ENCODE measurements at places on chromosomes 2 and 18.

- DNase-seq: no peak
Measured at GRCh38 chr2:65255356-65255755, 27.7 kb downstream of the ACTR2 start.

DNA sequence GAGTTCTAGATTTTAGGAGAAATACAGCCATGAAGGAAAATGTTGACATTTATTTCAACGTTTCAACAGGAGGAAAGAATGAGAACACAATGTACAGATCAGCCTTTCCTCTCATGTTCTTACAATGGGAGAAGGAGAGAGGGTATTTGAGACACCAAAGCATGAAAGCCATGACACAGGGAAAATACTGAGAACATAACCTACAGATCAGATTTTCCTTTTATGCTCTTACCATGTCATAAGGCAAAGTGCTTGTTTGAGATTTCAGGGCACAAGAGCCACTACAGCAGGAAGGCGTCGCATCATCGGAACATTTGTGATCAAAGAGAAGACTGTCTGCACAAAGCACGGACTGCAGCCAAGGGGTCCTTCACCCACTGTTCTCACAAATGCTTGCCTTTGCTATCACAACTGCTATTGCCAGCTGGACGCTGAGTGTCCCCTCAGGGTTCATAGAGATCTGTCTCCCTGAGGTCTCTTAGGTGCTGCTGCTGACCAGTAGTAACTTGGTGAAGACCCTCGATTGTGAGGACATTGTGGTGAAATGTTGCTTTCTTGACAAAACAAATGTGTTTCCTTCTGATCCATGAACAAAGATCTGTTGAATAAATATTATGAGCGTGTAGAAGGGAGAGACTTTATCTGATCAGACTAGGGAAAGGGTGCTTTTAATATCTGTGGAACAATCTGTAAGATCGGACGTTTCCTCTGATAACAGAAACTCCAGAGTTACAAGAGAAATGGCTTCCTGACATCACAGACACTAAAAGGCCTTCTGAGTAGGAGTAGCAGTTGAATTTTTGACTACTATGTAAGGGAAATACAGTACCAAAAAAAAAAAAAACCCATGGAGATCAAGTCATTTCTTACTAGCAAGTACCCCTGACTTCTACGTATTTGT lies 6.4 kb upstream of the IL1RL1 start:
- no peak for DNase-seq

DNA sequence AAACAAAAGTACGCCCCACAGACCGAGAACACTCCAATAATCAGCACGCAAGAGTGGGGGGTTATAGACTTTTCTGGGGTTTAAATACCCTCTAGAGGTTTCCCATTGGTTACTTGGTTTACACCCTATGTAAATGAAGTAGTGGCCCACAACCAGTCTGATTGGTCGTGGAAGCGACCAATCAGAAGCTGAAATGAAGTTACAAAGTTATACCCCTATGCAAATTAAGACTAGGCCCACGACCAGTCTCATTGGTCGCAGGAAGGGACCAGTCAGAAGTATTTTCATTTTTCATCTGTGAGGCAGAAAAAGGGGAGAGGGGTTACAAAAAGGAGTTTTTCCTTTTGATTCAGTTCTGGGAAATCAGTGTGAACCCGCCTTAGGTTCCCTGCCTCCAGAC lies 55.3 kb upstream of the YWHAQ start:
- DNase-seq: no peak

GRCh38 chr18:78207942-78208341 lies 771.7 kb upstream of the SALL3 start:
- DNase-seq: no peak

DNA sequence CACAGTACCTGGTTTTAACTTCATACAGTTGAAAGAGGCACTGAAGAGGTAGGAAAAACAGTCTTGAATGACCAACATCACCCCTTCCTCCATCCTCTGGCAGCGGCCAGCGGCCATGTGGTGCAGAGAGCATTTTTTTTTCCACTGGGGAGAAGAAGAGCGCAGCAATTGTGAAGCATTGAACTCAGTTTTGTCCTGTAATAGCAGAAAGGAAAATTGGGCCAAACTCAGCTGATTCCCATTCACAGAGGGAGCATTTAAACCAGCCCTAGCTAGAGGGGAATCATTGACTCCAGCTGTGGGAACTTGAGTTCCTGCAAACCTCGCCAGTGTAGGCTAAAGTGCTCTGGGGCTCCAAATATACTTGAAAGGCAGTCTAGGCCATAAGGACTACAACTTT lies 316.6 kb upstream of the CHST9 start:
- DNase-seq: no peak

- no peak for DNase-seq
Measured at GRCh38 chr2:60230037-60230436, 323.4 kb downstream of the BCL11A start.

DNA sequence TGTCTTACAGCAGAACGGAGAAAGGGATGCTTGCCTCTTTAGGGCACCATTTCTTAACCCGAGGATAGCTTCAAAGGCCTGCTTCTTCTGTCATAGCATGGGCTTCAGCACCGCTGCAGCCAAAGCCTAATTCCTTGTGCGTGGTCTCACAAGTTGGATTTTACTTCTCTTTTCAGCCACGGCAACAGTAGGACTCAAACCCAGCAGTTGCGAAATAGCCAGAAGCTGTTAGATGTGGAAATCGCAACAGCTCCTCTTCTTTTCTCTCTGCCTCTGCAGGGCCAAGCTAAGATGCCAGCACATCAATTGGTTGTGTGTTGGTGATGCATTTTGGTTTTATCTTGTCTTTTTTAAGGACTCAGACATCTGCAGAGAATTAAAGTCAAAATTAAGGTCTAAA lies 3.1 kb downstream of the NRXN1 start:
- no peak for DNase-seq

DNA sequence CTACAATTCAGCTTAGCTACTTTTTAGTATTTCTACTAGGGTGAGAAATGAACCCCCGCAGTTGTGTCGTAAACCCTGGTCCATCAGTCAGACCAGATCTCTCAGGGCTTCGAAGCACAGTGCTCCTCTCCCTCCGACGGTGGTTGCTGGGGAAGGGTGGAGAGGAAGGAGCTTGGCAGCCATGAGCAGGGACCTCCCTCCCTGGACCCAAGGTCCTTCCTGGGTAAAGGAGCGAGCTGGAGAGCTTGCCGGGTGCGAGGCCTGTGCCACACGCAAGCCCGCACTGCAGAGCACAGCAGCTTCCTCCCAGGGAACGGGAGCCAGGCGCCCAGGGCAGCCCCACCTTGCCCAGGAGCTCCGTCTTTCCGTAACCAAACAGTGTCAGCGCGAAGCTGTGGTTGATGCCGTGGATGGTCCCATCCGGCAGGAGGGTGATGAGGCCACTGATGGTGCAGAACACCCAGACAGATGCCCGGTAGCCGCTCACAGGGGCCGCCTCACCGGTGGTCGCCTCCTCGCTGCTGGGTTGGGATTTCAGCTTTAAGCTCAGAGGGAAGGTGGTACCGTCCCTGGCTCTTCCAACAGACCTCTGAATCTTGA lies 12.5 kb downstream of the PASK start:
- DNase-seq: no peak

DNA sequence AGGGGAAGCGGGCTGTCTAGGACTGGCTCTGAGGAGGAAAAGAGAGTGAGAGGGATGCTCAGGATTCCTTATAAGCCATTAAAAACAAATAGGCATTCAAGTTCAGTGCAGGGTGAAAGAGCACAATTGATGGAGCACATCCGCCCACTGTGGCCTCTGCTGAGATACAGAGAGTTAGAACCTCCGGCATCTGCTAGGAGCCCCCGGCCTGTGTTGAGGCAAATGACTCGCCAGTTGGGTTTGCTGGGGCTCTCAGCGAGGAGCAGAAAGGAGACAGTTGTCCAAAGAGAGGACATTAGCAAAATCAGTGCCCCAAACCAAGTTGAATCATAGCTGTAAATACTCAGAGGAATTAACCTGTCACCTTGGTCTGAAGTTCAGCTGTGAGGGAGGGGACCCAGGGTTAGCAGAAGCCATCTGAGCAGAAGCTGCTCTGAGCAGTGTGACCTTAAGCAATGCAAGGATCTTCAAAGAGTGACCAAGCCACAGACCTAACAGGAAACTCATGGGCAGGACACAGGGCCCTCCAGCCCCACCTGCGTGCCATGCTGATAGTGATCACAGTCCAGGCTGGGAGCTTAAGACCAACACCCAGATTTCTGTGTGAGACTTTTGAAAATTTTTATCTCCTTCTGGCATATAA lies 23.3 kb upstream of the IL18RAP start:
- DNase-seq: no peak

GRCh38 chr2:30149513-30149912 lies 2.7 kb downstream of the YPEL5 start:
- no peak for DNase-seq

GRCh38 chr2:239438368-239438767 lies 37.5 kb upstream of the HDAC4 start:
- DNase-seq: no peak

DNA sequence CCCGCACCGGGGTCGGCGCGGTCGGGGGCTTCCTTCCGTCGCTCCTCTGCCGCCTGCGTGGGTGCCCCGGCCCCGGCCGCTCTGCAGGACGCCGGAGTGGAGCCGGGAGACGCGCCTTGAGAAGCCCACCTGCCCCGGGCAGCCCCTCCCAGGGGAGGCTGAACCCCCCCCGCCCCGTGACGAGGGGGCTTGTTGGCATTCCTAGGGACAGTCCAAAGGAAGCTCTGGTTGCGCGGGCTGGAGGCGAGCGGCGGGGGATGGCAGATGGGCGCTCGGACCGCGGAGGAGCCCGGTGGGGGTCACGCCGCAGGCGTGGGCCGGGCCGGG lies 133.5 kb upstream of the MGAT5 start:
- DNase-seq: no peak

- DNase-seq: no peak
Measured at GRCh38 chr2:108139521-108139920, 100.2 kb upstream of the SULT1C3 start.

GRCh38 chr2:189466656-189467055 lies 25.4 kb downstream of the WDR75 start:
- no peak for DNase-seq

- no peak for DNase-seq
Measured at GRCh38 chr2:182208421-182208820, 218.4 kb downstream of the PDE1A start.

DNA sequence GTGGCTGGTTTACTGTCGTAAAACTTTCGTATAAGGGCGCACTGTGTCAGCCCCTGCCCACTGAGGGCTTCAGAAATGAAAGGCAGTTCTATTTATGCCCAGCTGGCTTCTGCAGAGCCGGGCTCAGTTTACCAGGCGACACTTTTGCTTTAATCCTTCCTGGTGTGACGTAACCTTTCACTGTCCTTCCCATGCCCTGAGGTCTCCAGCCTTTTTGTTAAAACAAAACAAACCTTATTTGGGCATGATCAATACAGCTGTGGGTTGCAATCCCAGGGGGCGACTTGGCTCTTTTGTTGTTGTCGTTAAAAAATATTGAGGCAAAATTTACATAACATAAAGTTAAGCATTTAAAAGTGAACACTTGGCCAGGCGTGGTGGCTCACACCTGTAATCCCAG lies 85.3 kb downstream of the AGAP1 start:
- DNase-seq: no peak

- DNase-seq: no peak
Measured at GRCh38 chr18:55425698-55426097, 162.3 kb downstream of the TCF4 start.

GRCh38 chr18:48371854-48372602 lies 37.2 kb downstream of the ZBTB7C start:
- DNase-seq: no peak

DNA sequence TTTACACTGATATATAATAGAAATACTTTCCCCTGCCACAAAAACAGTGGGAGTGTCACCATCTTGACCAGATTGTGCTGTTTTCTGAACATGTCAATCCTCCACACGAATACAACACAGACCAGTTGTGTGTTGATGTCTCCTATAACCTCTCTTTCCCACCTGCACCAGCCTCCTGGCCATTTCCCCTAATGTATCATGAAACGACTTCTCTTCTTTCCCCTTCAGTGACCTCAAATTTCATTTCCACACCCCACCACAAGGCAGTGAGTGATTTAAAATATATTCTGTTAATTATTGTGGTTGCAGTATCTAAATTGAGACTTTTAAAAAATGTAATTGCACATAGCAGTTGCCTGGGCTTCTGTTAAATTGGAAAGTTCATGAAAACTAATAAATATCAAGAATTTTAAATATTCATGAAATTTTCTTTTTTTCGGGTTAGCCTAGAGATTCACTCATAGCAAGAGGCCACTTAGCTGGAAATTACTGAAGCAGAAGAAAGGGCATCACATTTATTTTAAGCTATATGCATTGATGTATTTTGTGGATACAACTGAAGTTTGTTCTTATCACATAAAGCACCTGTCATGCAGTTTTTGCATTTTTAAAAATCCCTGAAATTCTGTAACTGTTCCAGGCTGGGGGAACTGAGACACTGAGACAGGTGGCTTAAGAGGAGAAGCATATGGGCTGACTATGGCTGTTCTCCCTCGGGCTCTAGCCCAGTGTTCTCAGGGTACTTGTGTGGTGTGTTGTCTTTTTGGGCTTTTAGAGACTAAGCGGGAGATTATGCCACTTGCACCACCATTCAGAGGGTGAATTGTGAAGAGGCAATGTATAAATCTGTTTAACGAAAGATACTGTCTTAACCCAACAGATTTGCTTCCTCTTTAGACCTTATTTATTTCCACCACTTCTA lies 15.9 kb downstream of the FAM171B start:
- no peak for DNase-seq

GRCh38 chr2:240432820-240433801 lies 2.4 kb upstream of the GPC1 start:
- no peak for DNase-seq

- no peak for DNase-seq
Measured at GRCh38 chr2:164722616-164723338, 101.5 kb upstream of the GRB14 start.

DNA sequence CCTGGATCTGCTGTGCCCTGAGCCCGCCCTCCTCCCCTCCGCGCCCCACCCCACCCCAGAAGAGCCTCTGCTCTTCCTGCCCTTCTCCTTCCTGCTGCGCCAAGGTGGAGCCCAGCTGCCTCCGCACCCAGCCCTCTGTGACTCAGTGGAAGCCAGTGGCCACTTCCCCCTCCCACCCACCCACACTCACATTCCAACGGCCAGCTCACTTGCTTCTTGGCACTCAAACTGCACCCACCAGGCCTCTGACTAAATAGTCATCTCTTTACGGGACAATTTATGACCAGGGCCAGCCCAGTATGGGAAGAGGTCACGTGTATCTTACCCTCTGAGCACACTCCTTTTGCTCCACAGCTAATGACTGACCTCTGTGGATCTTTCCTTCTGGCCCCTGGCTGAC lies 150.4 kb upstream of the SLC1A4 start:
- no peak for DNase-seq

DNA sequence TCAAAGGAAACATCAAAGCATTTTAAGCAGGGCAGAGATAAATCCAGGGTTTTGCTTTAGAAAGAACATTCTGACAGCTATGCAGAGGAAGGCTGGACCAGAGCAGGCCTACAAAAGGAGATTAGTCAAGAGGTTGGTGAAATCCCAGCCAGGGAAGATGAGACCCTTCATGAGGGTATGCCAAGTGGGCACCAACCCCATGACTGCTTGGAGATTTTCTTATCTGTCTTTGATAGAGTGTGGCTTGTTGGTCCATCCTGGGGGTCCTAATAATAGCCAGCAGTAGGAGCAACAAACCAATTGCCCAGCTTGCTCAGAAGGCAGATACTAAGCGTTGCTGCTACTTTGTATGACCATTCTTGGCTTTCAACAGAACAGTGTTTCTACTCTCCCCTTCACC lies 895.4 kb downstream of the EPHA4 start:
- no peak for DNase-seq

- DNase-seq: no peak
Measured at GRCh38 chr18:40523287-40523686, 1431.7 kb upstream of the PIK3C3 start.

GRCh38 chr2:64548761-64549160 lies 24.6 kb downstream of the AFTPH start:
- no peak for DNase-seq
